Naive thymus-derived CD4-positive, alpha-beta T cell (primary cell): ENCODE measurements at places on chromosomes 7 and 10.

DNA sequence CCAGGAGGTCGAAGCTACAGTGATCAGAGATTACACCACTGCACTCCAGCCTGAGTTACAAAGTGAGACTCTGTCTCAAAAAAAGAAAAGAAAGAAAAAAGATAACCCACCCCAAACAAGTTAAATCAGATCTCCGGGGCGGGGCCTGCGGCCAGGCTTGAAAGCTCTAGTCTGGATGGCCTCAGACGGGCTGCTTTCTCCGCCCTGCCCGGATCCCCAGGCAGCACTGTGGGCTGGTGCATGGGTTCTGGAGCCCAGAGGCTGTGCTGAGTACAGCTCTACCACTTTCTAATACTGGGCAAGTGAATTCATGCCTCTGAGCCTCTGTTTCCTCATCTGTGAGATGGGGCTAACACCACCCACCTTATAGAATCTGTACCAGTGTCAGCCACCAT is 83.7 kb downstream of the ZMIZ1 start:
- no peak for DNase-seq

- no peak for DNase-seq
Measured at GRCh38 chr10:123560301-123561140, 105.6 kb upstream of the GPR26 start.

DNA sequence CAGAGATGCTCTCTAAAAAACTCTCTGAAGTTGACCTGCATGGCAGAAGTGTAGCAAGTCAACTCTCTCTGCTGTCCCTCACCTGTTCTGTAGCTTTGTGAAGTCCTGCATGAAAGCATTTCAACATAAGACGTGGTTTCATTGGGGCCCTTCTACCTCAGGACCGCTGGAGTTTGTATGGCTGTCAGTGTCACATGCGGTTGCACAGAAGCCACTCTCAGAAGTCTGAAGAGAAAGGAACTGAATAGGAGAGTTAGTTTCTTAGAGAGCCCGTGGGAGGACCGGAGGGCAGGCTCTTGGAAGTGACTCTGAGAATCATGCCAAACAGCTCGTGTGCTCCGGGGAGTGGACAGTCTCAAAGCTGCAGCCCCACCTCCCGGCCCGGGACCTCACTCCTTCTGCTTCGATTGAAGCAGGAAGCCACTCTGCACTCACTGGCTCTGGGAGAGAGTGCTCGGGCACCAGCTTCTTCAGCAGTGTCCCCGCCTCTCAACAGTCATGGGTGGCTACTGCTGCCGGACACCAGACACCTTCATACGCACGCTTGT is 486.7 kb downstream of the SDK1 start:
- no peak for DNase-seq

- no peak for DNase-seq
Measured at GRCh38 chr7:1884583-1885350, 214.7 kb downstream of the ELFN1 start.

GRCh38 chr10:689121-689451 is 382 bp downstream of the DIP2C start:
- no peak for DNase-seq

GRCh38 chr10:97503406-97503805 is 4.7 kb downstream of the UBTD1 start:
- no peak for DNase-seq

- no peak for DNase-seq
Measured at GRCh38 chr7:102255501-102255900, 31.2 kb upstream of the SH2B2 start.

DNA sequence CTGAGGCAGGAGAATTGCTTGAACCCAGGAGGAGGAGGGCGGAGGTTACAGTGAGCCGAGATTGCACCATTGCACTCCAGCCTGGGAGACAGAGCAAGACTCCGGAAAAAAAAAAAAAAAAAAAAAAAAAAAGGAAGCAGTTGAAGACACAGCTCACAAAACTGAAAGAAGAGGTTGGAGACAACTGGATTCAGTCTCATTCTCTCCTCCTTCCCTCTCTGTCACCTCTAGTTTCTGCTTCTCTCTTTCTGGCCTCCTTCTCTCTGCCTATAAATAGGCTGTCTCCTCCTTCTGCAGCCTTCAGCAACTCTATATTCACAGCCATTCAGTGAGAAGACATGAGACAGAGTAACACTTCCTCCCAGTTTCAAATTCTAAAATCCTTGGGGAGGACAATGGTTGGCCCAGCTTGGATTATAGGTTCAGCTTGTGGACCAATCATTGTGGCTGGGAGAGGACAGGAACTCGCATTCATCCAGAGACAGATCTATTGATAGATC is 125.6 kb upstream of the HABP2 start:
- DNase-seq: no peak

GRCh38 chr7:144102041-144102440 is 7.3 kb upstream of the OR2A2 start:
- DNase-seq: no peak

- DNase-seq: no peak
Measured at GRCh38 chr7:93569189-93569588, 5.3 kb downstream of the CALCR start.

DNA sequence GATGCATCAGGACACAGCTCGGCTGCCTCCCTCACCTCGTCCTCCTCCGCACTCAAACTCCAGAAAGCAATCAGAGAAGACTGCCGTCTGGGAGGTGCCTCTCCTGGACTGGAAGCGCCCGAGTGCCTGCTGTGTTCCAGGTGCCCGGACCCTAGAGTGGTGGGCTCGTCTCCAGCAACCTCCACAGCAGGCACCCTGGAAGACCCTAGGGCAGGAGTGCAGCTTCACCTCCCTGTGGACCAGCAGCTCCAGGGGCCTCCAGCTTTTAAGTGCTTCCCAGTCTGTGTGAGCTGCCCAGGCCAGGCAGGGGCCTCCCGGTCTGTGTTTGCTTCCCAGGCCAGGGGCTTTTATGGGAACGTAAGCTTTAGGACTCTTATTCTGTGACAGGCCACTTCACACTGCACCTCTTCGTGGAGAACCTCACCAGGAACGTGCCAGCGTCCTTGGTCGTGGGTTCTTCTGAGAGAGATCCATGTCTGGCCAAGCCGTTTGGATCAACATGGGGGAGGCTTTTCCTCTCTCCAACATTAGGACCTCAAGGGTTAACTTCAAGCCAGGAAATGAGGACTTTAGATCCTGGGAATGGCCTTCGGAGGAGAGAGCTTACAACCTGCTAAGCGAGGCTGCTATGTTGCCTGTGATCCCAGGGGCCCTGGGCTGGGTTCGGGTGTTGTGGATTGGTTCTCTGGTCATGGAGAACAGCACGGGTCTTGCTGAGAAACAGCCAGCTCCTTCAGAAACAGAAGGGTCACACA is 5.9 kb upstream of the PWWP2B start:
- DNase-seq: no peak

DNA sequence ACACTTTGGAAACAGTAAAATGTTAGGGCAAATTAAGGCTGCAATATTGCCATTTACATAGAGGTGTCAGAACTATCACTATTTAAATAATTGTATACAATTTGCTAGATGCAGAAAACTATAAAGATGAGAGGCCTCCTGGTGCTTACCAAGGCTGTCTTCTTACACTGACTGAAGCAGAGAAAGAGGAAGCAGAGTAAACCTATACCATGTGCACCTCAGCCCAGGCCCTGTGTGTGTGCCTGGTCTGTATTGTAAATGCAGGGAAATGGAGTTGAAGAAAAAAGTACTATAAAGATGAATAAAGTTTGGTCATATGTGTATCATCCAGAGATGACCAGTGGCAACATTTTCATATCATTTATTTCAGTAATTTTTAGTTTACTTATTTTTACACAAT is 29.2 kb downstream of the ELMO1 start:
- DNase-seq: no peak

DNA sequence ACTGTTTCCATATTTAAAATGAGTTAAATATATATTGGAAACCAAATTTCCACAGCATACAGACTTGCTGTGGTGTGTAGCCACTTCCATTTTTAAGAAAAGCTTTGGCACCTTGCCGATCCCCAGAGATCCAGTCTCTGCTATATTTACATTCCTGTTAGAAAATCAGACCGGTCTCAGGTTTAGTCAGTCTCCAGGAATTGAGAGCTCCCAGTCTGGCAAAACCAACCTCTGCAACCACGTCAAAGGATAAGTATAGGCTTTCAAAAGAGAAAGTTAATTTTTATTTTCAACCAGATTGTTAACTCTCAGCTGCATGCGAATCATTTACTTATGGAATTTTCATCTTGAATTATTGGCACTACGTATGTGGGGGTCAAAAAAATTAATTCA is 28.2 kb downstream of the PUS7 start:
- DNase-seq: no peak
